ENCODE measurements at places on chromosomes 7 and 10.
A peak's percentile ranks its signal among the peaks of the same experiment; 100 is the strongest.

DNA sequence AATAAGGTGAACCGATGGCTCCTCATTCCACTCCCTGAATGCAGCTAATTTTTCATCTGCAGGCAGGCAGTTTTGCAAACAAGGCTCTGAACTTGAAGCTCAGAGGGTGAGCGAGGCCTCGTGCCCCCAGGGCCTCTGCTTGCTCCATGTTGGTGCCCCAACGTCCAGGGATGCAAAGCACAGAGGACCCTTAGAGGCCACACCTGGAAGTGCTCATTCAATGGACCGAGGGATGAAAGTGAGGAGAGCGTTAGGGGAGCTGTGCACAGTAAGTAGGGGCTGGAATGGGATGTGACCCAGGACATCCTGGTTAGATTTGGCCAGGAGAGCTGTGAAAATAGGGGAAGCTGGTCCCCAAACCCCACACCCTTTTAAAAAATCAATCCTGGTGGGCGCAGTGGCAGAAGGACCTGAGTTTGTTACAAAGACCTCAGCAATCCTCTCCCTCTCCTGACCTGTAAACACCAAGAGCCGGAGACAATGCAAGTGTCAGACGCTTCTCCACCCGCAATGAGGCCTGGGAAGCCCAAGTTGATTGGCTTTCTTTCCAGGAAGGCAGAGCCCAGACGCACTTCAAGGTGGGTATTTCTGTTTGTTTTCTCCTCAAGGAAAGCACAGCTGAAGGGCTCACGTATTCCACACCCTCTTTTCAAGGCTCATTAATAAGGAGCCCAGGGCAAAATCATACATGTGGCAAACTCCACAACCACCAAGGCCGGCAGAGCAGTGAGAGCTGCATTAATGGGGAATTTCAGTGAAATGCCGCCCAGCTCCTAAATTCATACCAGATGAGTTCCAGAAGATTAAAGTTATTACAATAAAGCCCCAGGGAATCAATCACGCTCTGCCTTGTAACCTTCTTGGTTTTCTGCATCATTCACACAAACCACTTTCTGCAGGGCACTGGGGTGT, 14.1 kb upstream of the CXCL12 start:
- no peak for DNase-seq

GRCh38 chr7:45191396-45191795, 33.8 kb downstream of the RAMP3 start:
- DNase-seq, result no peak

DNA sequence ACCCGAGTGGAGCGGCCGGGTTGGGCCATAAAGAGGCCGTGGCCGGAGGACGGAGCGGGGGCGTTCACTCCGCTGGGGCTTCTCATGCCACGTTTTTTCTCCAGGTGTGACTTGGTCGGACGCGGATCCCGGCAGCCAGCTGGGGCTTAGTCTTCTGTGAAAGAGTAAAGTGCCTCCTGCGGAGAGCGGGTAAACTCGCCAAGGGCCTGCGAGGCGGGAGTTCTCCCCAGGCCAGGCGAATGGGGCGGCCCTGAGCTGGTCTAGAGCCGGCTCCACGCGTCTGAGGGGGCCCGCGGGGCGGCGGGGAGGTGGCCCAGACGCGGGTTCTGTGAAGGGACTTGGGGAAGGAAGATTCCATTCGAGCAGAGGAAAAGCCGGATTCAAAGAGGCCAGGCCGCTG, 86.3 kb upstream of the VIPR2 start:
- DNase-seq, result no peak

- no peak for DNase-seq
Observed at GRCh38 chr7:140639366-140640053, 1.1 kb downstream of the DENND2A start.

GRCh38 chr10:17831896-17832295, 22.7 kb downstream of the MRC1 start:
- DNase-seq, result no peak

- DNase-seq, result no peak
Observed at GRCh38 chr10:2729197-2729596, 338.2 kb upstream of the PFKP start.

- DNase-seq, result no peak
Observed at GRCh38 chr7:100044718-100045117, 4.9 kb upstream of the ZSCAN21 start.

GRCh38 chr7:129209067-129209926, 15.5 kb upstream of the AHCYL2 start:
- no peak for DNase-seq

DNA sequence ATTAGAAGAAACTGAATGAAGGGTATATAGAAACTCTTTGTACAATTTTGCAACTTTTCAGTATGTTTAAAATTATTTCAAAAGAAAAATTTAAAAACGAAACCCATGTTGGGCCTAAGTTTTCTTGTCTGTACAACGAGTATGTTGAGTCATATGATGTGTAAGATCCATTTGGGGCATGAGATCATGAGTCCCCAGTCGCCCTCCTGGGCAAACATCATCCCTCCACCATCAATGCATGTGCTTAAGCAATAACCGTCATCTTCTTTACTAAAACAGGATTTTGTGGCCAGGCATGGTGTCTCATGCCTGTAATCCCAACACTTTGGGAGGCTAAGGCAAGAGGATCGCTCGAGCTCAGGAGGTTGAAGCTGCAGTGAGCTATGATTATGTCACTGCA, 54.2 kb upstream of the CDCA7L start:
- no peak for DNase-seq

DNA sequence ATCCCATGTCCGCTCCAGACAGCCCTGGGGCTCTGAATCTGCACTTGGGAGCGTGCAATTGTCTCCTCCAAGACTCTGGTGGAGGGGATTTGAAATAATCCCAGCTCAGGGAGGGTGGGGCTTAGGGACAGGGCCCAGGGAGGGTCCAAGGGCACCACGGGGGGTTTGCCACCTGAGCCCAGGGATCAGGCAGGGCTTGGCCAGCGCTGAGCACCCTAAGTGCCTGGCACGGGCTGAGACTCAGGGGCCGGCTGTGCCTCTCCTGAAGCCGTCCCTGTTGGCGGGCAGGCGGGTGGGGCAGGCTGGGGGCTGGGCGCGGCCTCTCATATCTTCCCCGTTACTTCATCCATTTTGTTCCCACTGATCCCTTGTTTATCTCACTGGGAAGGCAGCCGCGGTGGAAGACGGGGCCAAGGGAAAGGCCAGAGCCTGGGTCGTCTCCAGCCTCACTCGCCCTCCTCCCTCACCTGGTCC, 41.8 kb upstream of the ELN start:
- DNase-seq, result no peak

DNA sequence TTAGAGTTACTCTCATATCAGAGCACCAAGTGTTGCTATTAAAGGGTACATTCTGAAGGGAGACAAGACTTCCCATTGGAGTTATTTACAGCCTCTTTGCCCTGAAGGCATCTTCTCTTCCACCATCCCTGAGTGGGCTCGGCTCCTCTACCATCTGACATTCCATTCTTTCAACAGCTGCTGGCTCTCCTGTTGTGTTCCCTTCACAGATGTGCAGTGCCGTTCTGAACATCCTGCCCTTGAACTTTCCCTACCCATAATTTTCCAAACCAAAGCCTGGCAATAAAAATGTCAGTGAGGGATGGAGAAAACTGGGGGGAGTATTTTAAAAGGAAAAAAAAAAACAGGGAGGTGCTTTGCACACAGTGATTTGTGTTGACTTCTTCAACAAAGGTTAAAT, 392.9 kb downstream of the KCNMA1 start:
- DNase-seq, result no peak

DNA sequence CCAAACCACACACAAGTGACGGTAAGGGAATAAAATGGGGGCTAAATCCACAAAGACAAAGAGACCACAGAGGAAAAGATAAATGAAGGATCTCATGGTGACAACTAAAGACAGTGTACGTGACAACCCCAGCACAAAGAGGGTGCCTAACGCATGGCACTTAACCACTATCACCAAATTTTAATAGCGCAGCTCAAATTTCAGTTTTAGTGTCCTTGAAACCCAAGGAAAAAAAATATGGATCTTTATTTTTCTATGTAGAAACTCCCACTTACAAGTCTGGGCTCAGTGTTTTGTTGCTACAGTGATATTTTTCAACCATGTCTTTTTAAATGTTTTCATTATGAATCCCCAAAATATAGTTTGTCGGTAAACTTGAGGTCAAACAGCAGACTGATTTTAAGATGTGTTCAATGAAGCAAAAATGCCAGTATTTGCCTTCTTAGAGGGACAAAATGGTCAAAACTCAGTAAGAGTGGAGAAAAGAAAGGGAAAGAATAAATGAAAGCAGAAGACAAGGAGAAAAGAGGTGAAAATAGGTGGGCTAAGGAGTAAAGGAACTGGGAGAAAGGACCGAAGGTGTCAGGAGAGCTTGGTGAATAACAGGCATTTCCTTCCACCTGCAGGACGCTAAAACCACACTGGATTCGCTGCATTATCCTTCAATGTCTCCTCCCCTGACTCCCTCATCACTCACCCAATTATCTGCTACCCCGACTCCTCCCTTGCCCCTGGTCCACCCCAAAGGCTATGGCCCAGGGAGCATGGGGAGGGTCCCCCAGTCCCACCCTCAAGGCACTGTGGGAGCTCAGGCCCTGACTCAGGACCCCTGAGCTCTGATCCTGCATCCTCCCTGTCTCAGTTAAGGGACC, 3.5 kb downstream of the ASB13 start:
- no peak for DNase-seq

- DNase-seq, result peak; percentile 99
Observed at GRCh38 chr10:82288461-82288881, 413.5 kb downstream of the NRG3 start.

- no peak for DNase-seq
Observed at GRCh38 chr7:105779856-105780780, 96.3 kb downstream of the ATXN7L1 start.

- no peak for DNase-seq
Observed at GRCh38 chr7:27462575-27463270, 200.0 kb downstream of the HIBADH start.

DNA sequence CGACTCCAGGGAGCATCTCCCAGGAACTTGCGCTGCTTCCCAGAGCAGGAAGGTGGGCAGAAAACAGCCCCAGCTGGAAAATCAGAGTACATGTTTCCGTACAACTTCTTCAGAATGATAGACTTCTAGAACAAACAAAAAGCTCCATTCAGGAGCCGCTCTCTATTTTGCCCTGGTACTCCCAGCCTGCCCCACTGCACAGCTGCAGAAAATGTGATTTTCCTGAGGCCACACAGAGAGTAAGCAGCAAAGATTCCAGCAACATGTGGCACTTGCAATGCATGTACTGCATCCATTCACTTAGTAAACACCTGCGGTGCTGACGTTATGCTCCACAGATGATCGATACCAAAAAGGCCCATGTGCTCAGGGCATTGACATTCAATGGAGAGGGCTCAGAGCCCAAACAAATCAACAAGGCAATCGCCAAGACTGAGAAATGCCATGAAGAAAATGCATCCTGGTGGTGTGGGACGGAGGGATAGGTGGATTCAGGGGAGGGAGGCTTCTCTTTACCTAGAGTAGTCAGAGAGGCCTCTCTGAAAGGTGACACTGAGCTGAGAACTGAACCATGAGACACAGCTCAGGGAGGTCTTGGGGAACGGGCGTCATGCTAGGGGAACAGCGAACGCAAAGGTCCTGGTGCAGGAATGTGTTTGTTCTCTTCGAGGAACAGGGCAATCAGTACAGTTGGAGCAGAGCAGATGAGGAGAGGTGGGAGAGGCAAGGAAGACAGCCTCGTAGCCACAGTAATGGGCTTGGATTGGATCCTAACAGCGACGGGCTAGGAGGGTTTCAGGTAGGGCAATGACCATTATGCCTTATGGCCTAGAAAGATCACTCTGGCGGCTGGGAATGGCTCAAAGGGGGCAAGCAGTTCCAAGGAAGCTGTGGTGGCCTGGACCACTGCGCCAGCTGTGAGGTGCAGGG, 35.3 kb upstream of the DUSP5 start:
- no peak for DNase-seq

- DNase-seq, result no peak
Observed at GRCh38 chr10:127012071-127012768, 107.0 kb downstream of the DOCK1 start.

DNA sequence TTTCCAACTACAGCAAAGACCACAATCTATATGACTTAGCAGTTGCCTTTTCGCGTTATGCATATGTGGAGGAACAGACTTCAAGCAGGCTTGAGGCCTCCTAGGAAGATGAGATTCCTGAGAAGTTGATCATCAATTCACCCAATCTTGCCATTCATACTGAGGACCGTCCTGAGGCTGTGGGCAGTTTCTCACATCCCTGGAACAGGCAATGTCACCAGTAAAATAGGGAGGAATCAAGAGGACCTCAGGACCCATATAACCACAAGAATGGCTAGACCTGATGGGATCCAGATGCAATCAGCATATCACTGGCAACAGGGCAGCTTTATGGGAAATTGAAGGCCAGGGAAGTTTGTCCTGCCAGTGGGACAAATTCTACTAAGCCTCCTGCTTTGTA, 17.3 kb downstream of the KDM7A start:
- no peak for DNase-seq

GRCh38 chr7:110600956-110601355, 490.0 kb upstream of the LRRN3 start:
- DNase-seq, result no peak

GRCh38 chr10:92530421-92530820, 43.5 kb downstream of the IDE start:
- DNase-seq, result no peak

- DNase-seq, result no peak
Observed at GRCh38 chr10:18334116-18334867, 194.1 kb downstream of the CACNB2 start.

- no peak for DNase-seq
Observed at GRCh38 chr10:112217386-112218035, 33.9 kb upstream of the GPAM start.

- DNase-seq, result no peak
Observed at GRCh38 chr10:28294809-28295208, 8.1 kb downstream of the MPP7 start.

- no peak for DNase-seq
Observed at GRCh38 chr7:114417290-114417689, 2.7 kb downstream of the FOXP2 start.

- no peak for DNase-seq
Observed at GRCh38 chr7:3861386-3861785, 560.3 kb downstream of the SDK1 start.

Data from RCC 7860 (cell line).